ENCODE measurements at places on chromosomes 6 and 20.

- no peak for DNase-seq
Measured at GRCh38 chr20:36927704-36928103, 23.8 kb downstream of the SAMHD1 start.

- no peak for DNase-seq
Measured at GRCh38 chr6:1363298-1363697, 26.1 kb upstream of the FOXF2 start.

DNA sequence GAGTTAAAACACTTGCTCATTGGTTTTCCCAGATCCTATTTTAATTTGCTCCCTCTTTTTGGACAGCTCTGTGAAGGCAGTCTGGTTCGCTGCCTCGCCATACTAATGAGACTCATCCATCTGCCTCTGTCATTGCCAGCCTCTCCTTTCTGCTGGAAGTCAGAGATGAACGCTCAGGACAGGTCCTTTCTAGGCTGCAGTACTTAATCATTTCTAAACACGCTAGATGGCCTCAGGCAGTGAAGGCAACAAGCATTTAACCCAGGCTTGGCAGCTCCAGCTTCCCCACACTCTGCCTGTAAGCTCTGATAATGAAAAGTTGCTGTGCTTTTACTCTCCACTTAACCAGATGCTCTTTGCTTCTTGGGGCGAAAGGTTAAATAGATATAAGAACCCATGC, 286.7 kb upstream of the POU3F2 start:
- no peak for DNase-seq

DNA sequence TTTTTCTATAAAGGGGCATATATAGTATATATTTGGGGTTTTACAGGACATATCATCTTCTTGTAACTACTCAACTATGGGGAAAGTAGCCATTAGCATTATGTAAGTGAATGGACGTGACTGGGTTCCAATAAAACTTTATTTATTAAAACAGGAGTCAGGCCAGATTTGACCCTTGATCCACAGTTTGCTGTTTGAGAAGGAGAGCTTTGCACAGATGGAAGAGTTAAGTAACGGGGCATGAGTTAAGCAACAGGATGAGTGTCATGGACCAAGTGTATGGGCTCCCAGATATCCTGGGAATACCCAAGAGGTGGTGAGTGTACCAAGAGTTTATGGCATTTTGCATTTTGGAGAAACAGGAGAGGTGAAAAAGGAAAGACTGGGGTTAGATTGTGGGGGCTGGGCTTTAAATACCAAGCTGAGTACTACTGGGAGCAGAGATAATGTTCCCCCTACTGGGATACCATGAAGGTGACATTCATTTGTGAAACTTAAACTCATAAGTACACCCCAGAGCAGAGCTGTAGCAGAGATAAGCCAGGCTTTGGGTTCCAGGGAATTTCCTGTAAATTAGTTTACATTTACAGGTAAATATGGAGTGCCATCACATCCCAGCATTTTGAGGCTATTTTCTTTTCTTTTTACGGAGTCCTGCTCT, 18.5 kb upstream of the SCUBE3 start:
- DNase-seq: no peak

DNA sequence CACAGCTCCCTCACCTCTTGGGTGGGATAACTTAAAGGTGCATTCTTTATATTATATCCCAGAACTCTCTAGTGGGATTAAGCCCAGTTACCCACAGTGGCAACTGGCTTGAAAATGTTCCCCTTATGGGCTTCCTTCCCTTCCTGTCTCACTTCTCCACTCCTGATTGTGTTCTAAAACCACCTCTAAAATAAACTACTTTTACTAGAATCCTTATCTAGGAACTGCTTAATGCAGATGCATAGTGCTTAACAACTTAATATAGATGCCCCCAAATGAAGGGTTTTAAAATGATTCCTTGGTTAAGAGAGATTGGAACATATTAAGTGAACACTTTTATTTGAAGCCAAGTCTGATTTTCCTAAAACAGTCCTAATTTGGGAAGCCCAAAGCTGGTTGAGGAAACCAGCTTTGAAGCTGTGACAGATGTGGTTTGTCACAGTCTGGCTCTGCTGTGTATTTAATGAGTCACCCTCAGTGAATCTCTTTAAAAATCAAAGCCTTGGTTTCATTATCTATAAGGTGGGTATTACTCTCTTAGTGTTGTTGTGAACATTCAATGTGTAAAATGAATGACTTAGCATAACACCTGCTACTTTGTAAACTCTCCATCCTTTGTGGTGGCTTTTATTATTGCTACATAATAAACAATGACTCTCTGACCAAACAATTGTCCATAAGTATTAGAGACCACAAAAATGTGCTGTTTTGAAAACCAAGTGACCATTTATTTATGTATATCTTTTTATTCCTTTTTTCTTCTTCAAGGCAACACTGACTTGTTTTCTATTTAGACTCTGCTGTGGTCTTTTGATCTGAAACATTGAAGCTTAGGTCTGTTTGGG, 24.4 kb downstream of the PLCB1 start:
- DNase-seq: peak; percentile 66

DNA sequence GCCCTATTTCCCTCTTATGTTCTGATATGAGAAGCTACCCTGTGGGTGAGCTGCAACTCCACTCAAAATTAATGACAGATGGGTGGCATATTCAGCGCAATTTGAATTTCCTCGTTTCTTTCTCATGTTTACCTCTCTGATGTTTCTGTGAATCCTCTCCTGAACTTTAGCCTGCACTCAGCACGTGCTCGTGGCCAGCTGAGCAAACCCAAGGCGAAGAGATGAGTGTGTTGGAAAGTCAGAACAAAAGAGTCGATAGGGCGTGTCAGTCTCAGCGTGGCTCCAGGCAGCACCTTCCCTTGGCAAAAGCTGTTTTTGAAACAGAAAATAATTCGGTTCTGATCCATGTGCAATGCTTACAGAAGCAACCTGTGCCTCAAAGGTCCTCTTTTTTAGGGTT, 226.1 kb upstream of the GMDS start:
- DNase-seq: no peak

GRCh38 chr6:83466328-83466727, 35.5 kb upstream of the ME1 start:
- no peak for DNase-seq

GRCh38 chr20:1301031-1301529, 27.9 kb downstream of the SDCBP2 start:
- peak; percentile 75 for DNase-seq

- no peak for DNase-seq
Measured at GRCh38 chr6:139823099-139823807, 448.8 kb upstream of the CITED2 start.

DNA sequence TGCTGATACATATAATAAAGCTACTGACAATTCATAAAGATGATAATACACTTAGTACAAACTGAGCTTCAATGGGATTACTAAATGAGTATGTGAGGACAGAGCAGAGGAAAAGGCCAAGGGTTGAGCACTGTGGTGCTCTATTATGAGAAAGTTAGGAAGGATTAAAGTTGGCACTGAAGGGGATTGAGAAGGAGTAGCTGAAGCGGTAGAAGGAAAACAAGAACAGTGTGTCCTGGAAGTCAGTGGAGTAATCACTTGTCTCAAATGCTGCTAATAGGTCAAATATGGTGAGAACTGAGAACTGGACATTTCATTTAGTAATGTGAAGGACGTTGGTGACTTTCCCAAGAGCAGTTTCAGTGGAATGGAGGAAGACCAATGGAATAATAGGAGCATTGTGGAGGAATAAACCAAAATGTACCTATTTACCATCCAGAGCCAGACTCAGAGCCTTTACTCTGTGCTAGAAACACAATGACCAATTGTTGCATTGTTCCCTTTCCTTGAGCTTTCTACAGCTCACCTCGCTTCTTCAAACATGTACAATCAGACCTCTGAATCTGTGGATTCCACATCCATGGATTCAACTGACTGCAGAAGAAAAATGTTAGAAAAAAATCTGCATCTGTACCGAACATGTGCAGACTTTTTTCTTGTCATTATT, 255.9 kb downstream of the LAMA2 start:
- peak; percentile 26 for DNase-seq
